ENCODE measurements at places on chromosomes 5 and 9.

DNA sequence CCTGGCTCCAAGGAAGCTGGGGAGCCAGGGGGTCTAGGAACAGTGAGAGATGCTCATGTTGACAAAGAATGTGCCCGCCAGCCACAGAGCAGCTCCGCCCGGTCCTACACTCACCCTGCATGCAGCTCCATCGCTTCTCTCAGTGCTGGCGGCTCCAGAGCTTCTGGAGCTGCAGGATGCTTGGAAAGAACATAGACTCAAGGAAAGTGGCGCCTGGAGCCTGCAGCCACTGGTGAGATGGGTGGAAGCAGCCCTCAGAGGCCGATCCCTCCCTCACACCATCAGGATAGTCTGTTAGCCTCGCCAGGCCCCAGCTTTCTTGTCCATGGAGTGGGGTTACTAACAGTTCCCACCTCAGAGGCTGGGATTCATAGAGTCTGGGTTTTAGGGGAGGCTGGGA lies 26.4 kb upstream of the SLC6A19 start:
- no peak for DNase-seq

DNA sequence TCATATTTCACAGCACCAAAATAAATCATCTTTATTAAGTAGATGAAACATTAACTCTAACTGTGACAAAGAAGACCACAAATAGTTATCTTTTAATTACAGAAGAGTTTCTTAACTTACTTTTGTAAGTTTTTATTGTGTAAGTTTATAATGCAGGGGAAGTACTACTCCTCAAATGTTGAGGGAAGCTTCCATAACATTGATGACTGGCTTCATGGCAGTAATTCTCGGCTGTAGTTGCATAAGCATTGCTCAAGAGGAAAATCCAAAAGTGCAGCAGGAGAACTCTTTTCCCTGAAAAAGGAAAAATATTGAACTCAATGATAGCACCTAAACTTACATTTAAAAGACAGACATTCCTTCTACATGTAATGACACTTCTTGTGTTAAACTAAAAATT lies 4.6 kb downstream of the TSLP start:
- no peak for DNase-seq

- no peak for DNase-seq
Observed at GRCh38 chr9:128292009-128292408, 15.9 kb downstream of the SWI5 start.

- DNase-seq = no peak
Observed at GRCh38 chr9:89606624-89607311, 2.0 kb downstream of the GADD45G start.

- no peak for DNase-seq
Observed at GRCh38 chr9:38132956-38133355, 63.9 kb upstream of the SHB start.

- DNase-seq = no peak
Observed at GRCh38 chr9:86730163-86730928, 217.0 kb downstream of the GAS1 start.

DNA sequence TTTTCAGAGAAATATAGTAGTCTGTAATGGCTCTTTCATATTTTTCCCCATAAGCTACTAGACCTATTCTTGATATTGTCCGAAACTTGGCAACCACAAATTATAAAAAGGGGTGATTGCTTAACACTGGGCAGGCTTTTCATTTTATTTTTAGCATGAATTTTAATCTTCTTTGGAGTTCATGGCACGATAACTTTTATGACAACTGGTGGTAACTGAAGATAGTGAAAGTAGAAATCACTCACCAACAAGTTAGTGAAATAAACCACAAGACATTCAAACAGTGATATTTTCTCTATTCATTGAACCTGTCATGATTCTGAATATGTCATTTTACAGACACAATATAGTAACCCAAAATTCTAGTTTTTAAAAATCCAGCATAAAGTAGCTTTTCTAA lies 213.9 kb downstream of the PRDM9 start:
- DNase-seq = no peak

GRCh38 chr5:66898241-66898995 lies 298.2 kb downstream of the CD180 start:
- no peak for DNase-seq

DNA sequence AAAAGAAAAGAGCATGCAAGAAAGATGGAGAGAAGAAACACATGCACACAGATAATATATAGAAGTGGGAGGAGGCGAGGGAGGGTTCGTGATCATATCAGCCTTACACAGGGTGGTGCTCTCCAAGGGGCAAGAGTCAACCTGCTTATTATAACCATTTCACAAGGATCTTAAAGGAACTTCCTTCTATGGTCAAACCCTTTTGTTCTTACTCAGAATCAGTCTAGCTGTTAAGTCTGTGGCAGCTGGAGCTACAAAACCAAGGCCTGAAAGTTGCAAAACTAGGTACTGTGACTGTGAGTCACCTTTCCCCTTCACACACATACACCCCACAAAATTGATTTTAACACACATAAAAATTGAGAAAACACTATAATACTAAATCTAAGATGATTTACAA lies 18.5 kb upstream of the ERMP1 start:
- DNase-seq = no peak

GRCh38 chr9:31969552-31969951 lies 414.9 kb upstream of the ACO1 start:
- DNase-seq = no peak

DNA sequence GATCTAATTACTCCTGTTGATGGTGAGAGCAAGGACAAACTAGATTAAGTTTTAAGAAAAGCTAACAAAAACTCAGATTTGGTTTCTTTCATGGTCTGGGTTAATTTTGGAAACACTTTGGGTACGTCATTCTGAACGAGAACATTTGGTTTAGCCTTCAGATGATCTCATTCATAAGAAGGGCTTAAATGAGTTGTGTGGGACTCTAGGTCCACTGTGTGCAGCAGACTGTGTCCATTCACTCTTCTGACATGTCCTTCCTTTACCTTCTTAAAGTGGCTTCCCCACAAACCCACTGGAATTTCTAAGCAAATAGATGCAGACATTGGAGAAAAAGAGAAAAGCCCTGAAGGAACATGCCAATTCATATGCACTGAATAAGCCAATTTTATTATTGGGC lies 96.8 kb downstream of the FBXO4 start:
- no peak for DNase-seq

GRCh38 chr5:59799668-59800346 lies 93.7 kb downstream of the PDE4D start:
- DNase-seq = no peak

DNA sequence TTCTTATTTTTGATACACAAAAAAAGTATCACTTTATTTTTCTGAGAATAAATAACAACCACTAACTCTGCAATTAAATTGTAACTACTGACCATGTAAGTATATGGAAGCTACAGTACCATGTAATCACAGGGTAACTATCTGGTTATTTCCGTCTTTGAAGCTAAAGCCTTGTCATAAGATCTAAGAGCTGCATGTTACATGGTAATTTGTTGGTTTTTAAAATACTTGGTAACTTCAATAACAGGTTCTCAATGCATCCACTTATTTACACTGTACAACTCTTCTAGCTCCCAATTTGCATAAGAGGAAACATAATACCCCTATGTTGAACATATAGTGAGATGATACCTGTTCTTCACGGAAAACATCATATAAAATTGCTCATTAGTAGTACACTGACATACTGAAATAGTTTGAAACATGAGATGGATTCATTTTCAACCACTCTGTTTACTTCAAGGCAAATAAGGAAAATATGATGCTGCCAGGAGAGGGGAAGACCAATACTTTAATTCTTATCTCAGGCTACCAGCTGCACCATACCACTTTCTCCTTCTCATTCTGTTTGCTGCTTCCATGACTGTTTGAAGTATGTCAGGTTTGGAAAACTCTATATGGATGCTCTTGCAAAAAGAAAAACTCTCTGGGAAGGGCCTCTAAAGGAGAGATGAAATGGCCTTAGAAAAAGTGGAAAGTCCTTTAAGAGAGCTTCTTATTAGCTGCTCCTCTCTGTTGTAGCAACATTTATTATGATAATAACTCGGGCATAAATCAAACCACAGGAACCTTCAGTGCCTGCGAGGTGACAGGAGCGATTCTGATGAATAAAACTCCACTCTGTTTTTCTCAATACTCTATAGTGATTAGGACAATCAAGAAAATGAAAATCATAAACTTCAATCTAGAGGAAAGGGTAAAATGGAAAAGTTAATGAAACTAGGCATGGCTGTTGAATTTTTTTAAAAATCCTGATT lies 150.2 kb downstream of the KIAA0825 start:
- DNase-seq = no peak

DNA sequence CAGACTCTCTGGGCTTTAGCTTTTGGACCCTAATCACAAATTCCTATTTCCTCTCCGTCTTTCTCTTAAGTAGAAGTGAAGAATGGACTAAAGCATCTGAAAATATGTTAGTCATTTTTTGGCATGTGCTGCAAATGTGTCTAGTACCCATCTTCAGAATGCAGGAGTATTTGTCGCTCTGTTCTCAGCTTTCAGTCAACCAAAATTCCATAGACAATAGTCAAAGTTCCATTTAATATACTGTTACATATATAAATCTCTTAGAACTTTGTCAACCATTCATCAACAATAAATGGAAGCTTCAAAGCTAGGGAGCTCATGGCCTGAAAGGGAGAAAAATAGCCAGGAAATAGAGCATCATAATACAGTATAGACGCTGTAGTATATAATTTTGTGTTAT lies 509.4 kb downstream of the BNC2 start:
- DNase-seq = no peak

DNA sequence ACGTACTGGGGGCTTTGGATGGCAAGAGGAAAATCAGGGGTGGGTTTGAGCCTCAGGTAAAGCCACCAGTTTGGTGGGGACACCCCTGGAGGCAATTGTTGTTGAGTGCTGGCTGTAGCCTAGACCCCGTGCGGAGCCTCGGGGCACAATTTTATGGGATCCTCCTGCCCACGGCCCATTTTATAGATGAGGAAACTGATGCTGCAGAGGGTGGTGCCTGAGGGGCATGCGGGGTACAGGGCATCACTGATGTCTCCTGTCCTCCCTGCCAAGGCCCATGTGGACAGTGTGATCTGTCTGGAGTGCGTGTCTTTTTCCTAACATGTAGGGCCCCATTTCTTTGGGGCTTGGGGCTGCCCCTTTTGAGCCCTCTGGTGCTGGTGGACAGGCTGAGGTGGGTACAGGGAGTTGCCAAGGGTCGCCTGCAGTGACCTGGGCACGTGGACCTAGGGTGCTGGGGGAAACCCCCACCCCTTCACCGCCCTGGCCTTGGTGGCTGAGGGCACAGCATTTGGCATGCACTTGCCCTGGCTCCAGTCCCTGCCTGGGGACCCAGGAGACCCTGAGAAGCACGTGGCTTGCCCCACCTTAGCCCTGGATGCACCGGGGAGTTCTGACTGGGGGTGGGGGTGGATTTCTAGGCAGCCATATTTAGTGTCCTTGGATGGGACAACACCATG lies 22.1 kb downstream of the WNK2 start:
- DNase-seq = peak; percentile 48

- peak; percentile 6 for DNase-seq
Observed at GRCh38 chr5:172508471-172509404, 54.4 kb upstream of the SH3PXD2B start.

GRCh38 chr9:130029223-130029973 lies 13.6 kb downstream of the FNBP1 start:
- no peak for DNase-seq

- DNase-seq = no peak
Observed at GRCh38 chr9:105957830-105958229, 263.5 kb downstream of the TMEM38B start.

DNA sequence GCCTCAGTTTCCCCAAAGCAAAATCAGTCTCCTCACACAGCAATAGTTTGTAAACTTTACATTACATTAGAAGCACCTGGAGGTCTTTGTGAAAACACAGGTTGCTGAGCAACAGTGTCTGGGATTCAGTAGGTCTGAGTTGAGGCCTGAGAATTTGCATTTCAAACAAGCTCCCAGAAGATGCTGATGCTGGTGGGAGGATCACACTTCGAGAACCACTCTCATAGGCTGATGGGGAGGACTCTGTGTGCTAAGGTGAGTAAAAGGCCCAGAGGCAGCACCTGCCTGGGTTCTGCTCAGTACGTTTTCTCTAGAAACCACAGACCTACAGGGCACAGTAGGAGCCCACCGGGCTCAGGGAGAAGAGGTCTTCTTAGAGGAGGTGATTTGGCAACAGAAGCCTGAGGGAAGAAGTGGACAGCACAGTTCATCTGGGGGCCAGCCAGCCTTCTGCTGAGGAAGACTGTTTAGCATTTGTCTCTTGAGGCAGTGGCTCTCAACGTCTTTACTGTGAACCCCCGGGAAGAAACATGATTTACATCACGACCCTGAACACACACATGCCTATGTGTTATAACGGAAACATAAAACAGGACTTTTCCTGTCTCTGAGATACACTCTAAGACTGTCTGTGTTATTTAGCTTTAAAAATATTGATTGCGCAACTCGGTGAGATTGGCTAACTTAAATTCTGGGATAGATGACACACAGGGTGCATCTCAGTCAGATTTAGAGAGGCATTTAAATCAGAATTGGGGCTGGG lies 24.8 kb upstream of the DENND1A start:
- no peak for DNase-seq

DNA sequence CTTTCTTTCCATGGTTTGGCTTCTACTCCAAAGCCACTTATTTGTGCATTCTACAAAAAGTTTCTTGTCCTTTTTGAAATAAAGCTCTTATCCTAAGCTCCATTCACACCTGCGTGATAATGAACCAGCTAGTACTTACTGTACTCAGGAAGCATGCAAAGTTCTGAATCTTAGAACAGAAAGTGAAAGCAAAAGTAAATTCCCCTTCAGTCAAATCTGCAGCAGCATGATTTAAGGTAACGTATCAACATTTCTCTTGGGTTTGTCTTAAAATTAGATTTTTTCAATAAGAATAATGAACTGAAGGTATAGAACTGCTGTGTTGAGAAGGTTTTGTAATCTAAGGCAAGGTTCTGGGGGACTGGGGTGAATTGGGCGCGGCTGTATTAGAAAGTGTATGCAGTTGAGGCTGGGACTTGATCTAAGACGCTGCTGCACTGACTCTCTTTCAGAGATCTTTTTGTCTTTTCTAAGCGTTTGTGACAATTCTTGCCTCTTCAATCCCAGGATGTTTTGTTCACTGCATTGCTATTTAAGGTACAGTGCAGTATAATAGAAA lies at the start of gene ERAP2:
TSS of gene ERAP2 (plus strand) at position 209 of the 559 bp plus-strand sequence. CDS start 3,186 bp downstream, outside the sequence.
- no peak for DNase-seq

- no peak for DNase-seq
Observed at GRCh38 chr5:168469816-168470215, 16.5 kb upstream of the RARS1 start.

DNA sequence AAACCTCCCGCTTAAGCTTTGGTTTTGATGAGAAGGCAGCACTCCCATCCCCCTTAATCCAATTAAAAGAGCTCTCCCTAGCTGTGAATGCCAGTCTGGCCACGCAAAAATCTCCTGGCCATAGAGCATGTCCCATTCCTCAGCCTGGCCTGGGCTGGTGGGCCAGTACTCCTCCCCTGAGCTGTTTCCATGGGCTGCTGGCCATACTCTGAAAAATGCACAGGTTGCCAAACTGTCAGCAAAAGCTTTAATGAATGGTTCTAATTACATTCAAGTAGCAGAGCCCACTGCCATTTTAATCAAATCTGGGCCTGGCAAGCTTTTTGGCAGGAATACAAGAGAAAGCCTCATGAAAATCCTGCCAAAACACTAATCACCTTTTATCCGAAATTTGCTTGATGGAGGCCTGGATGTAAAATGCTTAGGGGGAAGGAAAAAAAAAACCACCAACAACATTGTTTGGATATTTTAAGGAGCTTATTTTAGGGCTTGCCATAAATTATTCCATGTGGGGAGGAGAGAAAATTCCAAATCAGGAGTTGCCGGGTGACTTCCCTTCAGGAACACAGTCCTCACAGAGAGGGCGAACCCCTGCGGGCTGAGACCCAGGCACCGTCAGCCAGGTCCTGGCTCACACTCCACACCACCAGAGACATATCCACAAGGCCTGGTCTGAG lies 243.3 kb downstream of the SEC61B start:
- DNase-seq = no peak
